ENCODE measurements at places on chromosomes 4 and X.

- DNase-seq, result no peak
Measured at GRCh38 chr4:121139533-121140222, 24.4 kb downstream of the TNIP3 start.

- DNase-seq, result no peak
Measured at GRCh38 chr4:184451726-184452125, 22.6 kb downstream of the IRF2 start.

GRCh38 chrX:45771560-45772340 lies 571.1 kb upstream of the DIPK2B start:
- DNase-seq, result peak; percentile 54

DNA sequence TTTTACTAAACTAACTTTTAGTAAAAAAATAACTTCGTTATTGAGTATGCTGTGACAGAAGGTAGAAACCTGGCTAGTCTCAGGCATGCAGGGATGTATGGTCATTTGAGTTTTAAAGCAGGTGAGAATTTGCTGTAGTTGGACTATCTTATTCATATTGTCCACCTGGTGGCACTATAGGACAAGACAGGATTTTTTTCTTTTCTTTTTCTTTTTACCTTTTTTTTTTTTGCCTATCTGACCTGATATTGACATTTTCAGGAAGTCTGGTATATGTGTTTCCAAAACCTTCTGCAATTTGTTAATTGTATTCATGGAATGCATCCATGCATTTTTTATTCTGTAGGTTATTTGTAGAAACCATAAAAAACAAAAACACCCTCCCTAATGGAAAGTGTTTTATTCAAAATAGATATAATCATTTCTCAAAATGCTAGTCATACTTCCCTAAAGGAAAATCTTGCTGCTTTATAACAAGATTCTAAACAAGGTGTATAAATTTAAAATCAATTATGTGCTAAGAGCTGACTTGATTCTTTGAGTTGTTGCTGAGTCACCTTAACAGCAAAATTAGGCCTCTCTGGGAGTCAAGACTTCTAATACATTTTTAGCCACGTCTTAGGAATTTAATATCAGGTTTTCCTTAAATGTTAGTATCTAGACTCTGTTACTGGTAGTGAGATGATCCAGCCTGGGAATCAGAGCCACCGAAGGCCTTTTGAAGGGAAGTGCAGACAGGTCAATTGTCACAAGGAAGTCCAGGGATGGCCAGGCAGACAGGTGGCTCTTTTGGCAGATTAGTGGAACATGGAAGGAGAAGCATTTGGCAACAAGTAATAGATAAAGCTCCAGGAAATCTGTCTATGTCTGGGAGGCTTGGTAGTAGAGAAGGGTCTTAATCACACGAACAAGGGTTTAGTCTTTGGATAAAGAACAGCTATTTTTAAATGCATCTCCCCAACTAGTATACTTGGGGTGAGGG lies 201.3 kb upstream of the GNPDA2 start:
- no peak for DNase-seq

DNA sequence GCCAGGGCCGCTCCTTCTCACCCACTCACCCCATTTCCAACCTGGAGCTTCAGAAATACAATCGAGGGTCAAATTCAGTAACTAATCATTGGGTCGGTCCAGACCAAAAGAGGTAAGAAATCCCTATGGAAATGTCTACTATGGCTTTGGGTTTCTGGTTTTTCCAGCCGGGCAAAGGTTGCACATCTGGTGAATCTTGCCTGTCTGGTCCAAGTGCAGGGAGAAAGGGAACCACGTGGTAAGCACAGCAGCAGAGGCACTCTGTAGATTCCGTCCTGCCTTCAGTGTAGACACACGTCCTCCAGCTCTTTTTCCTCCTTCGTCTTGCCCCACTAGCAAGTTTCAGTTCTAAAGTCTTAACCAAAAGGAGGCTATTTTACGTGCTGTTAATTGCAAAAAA lies 218.0 kb upstream of the JADE1 start:
- no peak for DNase-seq

DNA sequence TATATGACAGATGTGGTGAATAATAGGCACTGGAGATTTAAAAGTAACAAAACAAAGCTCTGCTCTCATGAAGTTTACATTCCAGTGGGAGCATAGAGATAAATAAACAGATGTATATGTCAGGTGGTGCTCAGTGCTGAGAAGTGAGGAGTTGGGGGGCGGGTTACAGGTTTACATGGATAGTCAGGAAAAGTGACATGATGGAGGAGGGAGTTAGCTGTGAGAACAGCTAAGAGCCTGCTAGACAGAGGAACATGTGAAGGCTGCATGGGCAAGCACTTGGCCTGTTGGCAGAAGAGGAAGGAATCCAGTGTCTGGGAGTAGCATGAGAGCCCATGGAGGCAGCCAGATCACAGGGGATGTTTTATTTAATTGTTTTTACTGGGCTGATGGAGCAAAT lies 10.2 kb upstream of the TMEM156 start:
- DNase-seq, result no peak

DNA sequence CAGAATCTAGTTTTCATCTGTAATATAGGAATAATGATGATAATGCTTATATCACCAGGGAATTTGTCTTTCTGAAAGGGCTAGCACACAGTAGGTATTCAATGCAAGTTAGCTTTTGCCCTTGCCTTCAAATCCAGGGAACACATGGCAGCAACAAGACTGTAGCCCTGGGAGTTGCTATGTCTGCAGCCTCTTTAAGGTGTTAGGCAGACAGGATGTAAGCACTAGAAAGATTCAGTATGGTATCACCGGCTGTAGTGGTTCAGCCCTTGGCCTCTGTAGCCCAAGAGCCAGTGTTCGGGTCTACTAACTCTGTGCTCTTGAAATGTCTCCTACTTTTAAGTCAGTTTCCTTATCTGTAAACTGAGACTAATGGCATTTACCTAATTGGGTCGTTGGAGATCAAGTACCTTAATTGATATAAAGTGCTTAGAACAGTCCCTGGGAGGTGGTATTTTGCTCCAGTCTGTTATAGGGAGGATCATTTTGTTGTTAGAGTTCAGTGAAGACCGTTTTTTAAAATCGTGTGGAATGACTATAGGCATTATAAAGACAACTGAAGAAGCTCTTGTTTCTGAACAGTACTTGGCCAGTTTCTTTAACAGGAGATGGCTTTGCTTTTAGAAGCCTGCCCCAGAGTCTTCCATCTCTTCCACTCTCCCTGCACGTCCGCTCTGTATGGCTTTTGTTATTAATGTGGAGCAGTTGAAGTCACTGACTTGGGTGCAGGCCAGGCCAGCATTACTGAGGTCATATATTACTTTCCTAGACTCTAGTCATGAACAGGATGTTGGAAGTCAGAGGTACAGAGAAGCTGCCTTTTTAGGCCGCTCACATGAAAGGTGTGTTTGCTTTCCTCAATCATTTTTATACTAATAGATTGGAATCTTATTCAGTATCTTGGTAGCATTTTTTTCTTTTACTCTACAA lies 44.8 kb downstream of the GAB1 start:
- no peak for DNase-seq

- DNase-seq, result no peak
Measured at GRCh38 chr4:107874024-107874423, 49.3 kb downstream of the SGMS2 start.

GRCh38 chr4:185145572-185145971 lies 2.5 kb downstream of the SLC25A4 start:
- DNase-seq, result no peak

GRCh38 chr4:172998527-172999469 lies 169.8 kb upstream of the GALNT7 start:
- no peak for DNase-seq

DNA sequence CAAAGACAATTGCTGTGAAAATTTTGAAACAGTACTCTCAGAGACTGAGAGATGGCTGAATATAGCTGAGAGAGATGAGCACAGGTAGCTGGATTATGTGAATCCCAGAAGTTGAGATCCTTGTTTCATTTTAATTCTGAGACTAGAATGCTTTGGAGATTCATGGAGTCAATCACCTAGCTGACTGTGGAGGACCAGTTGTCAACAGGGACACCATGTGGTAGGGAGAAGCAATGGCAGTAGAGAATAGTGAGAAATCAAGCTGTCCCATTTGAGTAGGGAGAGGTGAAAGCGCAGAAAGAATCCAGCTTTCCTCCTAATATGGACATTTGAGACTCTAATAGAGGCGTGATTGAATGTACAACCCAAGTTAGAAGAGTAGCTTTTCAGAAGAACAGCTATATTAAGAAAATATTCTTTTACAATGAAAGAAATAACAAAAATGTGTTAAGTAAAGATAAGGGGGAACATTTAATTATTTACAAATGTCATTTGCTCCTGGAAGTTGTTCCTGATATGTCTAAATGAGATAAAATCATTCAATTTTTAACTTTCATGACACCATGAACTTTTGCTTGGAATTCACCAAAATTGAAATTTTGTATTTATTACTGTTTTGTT lies 30.3 kb upstream of the GLRB start:
- no peak for DNase-seq

GRCh38 chrX:78886550-78886949 lies 58.6 kb upstream of the P2RY10 start:
- no peak for DNase-seq

GRCh38 chr4:24630937-24631336 lies 46.6 kb upstream of the DHX15 start:
- DNase-seq, result no peak
